ENCODE measurements at places on chromosomes 6 and 20.

DNA sequence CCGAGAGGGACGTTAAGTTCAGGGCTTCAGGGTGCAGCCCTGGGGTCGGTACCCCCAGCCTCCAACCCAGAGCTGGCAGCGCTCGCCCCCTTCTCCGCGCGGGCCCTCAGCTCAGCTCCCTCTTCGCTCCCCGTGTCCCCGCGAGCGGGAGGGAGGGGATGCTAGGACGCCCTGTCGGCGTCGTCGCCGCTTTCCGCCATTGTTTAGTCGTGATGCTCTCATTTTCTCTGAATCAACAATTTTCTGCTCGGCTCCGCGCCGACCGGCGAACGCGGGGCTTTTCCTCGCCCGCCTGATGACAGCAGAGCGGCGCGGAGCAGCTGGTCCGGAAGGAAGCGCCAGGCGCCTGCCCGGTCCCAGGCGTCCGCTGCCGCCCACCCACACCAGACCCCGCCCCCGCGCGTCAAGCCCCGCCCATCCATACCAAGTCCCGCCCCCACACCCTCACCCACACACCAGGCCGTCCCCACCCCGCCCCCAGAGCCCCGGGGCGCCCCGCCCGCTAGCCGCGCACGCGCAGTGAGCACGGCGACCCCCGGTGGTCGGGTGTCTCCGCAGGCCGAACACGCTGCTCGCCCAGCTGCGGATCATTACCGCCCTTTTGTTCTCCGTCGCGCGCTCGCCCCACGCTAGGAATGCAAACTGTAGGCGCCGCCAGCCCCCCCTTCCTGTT, 50.1 kb upstream of the SLC32A1 start:
- DNase-seq, result peak; percentile 69

- DNase-seq, result no peak
Measured at GRCh38 chr6:34600796-34601195, 44.7 kb upstream of the SPDEF start.

DNA sequence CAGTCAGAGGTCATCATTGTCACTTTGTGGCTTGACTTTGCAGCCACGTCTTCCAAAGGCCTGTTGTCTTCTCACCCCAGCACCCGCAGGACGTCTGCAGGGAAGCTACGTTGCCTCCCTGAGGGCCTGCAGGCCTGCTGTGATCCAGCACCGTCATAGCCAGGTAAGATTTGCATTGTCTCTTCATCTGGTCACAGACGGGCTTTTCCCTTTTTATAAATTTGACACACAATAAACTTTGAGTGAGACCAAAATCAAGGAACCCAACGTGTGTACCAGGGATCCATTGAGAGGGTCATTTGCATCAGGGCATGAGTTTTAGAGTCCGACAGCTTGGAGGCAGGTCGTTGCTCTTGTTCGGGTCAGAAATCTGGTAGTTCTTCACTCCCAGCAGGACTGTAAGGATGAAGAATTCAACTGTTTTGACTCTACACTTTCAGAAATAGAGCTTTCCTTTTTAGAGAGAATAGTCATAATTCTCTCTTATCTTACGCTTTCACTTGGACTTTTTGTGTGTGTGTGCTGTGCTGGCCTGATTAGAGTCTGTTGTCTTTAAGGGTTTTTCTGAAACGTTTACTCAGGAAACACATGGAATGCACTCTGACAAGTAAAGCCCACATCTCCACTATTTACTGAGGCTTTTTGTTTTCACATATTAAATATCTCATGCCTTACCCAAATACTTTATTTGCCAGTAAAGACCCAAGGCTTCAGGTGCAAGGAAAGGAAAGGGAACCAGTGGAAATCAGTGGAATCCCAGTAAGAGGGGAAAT, 177.2 kb upstream of the TAB2 start:
- DNase-seq, result no peak

- no peak for DNase-seq
Measured at GRCh38 chr6:158475344-158476302, 84.3 kb upstream of the TMEM181 start.

DNA sequence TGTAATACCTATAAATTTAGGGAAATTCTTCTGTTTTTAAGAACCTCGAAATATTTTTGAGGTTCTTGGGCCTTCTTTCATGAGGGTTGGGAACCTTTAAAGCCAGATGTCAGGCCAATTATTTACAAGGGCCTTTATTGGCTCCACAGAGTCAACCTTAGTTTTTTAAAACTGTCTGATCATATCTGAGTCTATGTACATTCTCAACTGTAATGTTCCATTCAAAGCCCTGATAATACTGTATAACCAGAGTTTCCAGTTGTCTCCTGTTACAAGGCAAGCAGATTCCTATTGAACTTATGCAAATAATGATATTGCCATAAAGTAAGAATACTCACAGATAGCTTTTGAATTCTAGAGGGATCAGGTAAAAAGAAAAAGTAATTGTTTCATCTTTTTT, 545.5 kb downstream of the EPM2A start:
- DNase-seq, result no peak

DNA sequence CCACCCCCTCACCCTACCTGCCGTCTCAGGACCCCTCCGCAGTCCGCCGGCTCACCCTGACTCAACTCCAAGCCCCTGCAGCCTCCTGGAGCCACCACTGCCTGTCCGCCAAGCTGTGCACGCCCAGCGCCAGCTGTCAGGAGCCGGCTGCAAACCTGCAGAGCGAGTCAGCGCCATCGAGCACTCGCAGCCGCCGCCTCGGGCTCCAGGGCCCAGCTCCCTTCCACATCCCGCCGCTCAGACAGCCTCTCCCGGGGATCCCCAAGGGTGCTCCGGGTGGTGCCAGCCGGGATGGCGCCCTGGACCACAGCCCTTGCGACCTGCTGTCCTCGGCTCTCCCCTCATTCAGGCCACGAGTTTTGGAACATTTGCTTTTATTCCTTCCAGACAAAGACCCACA, 4.3 kb downstream of the TNNC2 start:
- DNase-seq, result peak; percentile 72

DNA sequence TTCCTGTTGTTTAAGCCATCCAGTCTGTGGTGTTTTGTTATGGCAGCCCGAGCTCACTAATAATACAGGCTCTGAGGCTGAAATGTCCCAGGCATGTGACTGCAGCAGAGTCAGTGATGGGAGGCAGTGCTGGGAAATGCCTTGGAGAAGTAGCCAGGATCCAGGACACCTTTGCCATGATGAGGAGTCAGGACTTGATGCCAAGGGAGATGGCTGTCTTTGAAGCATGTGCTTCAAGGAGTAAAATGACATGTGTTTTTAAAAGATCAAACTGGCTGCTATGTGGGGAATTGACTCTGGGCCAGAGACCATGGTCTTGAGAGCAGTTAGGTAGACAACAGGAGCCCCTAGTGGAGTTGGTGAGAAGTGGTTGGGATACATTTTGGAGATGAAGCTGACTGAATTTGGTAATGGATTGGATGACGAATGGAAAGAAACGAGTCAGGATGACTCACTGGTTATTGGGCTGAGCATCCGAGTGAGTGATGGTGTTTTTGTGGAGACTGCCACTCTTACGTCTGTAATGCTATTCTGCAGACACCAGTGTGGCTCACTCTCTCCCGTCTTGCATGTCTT, 322.2 kb downstream of the PLCB1 start:
- no peak for DNase-seq

DNA sequence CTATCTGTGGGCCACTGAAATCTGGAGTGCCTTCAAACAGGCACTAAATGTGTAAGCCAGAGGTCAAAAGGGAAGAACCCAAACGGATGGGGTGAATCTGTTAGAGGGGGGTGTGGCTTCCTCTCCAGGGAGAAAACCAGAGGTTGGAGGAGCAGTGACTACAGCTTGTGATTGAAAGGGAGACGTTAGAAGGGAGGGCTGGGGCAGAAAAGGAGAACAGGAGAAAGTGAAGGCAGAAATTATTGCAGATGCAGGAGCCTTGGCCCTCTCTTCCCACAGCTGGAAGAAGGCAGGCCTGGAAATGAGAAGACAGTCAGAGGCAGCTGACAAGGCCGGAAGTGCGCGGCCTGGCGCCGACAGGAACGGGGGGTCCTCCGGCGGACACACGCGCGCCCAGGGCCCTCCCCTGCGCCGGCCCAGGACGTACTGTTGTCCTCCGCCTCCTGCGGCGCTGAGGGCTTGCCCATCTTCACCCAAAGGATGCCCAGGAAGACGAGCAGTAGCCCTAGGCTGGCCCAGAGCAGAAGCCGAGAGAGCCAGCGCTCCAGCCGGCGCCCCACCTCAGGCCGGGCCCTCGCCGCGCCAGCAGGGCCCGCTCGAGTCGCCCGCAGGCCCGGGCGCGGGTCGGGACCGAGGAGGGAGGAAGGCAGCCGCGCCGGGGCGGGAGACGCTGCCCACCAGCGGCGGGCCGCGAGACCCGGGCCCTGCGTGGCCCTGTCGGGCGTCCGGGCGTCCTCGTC, 806 bp downstream of the LEMD2 start:
- DNase-seq, result peak; percentile 89

- no peak for DNase-seq
Measured at GRCh38 chr20:38256021-38256420, 4.5 kb downstream of the KIAA1755 start.

- no peak for DNase-seq
Measured at GRCh38 chr6:154673919-154674318, 59.3 kb upstream of the SCAF8 start.

- DNase-seq, result no peak
Measured at GRCh38 chr20:62588458-62589149, 53.7 kb upstream of the SLCO4A1 start.

GRCh38 chr6:106178900-106179299, 92.8 kb downstream of the PRDM1 start:
- DNase-seq, result no peak

GRCh38 chr6:150229436-150230163, 86.8 kb downstream of the PPP1R14C start:
- no peak for DNase-seq

GRCh38 chr6:159969921-159970320, 1.0 kb downstream of the IGF2R start:
- DNase-seq, result no peak

- no peak for DNase-seq
Measured at GRCh38 chr20:31815408-31816188, 3.6 kb upstream of the MYLK2 start.

DNA sequence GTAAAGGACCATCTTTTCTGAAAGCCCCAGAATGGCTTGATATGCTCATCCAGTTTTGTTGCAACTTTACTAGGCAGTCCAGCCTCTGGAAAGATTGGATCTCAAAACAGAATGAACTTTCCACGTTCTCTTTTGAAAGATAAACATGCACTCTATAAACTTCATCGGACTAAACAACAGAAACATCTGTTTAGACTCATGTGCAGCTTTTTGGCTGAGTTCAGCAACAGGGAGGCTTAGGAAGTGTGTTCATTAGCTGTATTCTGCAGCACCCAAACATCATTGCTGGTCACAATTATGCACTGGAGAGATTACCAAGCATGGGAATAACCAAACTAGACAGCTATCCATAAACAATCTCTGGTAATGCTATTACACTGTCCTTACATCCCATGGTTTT, 180.5 kb downstream of the TENT5A start:
- no peak for DNase-seq

GRCh38 chr6:152948150-152948768, 34.6 kb downstream of the FBXO5 start:
- no peak for DNase-seq

- DNase-seq, result no peak
Measured at GRCh38 chr6:79435746-79436145, 101.5 kb downstream of the LCA5 start.

- DNase-seq, result no peak
Measured at GRCh38 chr6:28531479-28532128, 5.9 kb downstream of the GPX5 start.

DNA sequence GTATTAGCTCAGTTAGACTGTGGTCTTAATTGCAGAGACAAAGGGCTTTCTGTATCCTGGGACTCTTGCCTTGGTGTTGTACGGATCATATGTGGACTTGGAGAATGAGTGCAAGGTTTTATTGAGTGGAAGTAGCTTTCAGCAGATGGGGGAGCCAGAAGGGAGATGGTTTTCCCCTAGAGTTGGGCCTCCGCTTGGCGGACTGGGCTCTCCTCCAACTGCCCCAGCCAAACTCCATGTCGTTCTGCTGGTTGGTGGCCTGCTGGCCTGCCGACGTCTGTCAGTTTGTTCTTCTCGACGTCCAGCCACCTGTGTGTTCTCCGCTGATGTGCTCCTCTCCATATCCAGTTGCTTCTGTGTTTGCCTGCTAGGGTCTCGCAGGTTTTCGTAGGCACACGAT, 189.5 kb upstream of the FLRT3 start:
- DNase-seq, result no peak

GRCh38 chr6:55250400-55250799, 76.1 kb downstream of the HCRTR2 start:
- DNase-seq, result no peak

DNA sequence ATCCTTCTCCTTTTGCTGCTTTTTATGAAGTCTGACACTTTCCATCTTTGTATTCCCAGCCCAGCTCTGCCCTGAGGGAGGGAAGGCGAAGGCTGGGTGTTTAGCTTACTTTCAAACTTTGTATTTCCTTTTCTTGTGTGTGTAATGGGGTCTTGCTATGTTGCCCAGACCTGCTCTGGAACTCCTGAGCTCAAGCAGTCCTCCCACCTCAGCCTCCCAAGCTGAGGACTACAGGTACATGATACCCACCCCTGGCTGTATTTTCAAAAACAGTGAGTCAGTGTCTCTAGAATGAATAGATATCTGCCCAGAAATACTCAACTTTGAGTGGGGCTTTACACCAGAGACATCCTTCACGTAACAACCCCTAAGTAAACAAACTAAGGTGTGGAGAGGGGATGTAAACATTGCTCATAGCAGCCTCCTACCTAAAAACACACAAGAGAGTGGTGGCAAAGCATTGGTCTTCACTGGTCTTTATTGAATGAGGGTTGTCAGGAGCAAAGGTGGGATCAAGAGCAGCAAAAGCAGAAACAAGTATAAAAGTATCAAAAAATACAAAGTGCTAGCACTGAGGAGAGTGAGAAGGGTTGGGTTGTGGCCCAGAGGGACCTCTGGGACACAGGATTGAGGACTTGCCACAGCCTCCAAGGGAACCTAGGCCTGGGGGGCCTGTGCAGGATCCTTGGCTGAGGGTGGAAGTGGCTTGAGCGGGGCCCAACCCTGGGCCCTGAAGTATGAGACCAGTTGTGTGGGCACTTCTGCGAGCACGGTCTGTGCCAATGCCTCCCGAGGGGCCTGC, 10.2 kb downstream of the SPAG4 start:
- DNase-seq, result no peak

All from upper lobe of right lung (tissue), 1 donor.